Stimulated activated CD4-positive, alpha-beta T cell treated with anti-CD3 and anti-CD28 coated beads, Interleukin-12 subunit alpha, Interleukin-12 subunit beta, amount 100 ng/mL, for 4 hours (primary cell): ENCODE measurements at places on chromosomes 6 and 20.
A peak's percentile ranks its signal among the peaks of the same experiment; 100 is the strongest.

DNA sequence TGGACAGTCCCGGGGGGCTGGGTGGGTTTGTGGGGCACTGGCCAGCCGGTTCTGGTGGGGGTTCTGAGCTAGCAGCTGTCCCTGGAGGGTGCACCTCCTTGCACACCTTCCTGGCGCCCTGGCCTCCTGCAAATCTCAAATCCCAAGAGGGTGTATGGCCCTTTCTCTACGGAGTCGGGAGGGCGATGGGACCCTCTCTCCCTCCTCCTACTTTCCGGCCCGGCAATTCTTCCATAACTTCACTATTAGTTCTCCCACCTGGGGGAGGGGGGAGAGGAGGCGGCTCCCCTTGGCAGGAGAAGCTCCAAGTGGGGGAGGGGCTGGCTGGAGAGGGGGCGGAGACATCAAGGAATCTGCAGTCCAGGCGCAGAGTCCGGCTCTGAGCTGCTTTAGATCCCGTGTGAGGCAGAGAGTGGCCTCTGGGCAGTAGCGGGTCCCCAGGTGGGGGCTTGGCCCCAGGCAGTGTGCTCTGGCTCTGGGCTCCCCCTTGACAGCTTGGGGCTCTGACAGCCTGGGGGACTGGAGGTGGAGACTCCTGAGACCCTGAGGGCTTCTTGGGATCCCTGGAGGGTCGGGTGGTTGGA is 1.4 kb upstream of the LAMA5 start:
- DNase-seq, result no peak

DNA sequence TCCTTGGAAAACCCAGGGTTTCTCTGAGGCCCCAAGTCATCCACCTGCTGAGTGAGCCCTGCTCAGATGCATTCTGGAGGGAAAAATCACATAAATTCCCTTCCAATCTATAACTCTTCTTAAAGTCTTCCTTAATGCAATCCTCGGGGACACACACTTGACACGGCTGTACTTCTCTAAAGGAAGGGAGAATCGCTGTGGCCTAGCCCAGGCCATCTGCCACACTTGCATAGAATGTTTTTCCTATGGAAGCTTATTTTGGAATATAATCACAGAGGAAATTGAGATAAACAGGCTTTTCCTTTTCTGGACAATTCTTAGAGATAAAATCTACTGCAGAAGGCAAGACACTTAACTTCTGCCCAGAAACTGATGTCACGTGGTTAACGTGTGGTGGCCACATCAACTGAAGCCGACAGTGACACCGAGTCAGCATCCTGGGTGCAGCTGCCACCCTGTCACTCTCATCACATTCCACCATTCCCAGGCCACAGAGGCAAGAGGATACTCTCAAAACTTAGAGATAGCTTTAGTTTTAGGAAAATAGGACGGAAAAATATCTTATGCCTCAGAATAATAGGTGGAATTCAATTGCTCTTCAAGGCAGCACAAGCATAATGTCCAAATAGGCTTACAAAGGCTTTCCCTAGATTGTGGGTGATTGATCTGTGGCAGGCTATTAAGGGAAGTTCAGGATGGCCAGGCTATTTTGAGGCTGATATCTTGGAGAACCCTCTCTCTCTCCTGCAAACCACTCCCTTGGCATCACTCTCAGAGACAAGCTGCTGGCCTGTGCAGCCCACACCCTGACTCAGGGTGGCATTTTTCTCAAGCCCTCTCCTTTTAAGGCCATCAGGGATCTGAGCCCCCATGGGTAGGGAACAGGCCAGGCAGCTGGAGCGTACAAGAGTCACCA is 29.6 kb downstream of the PSMB1 start:
- DNase-seq, result no peak

GRCh38 chr6:129653746-129654145 is 56.2 kb downstream of the ARHGAP18 start:
- no peak for DNase-seq

GRCh38 chr6:20038410-20039204 is 173.7 kb downstream of the MBOAT1 start:
- no peak for DNase-seq

- no peak for DNase-seq
These were observed 193.3 kb upstream of the SSTR4 start for GRCh38 chr20:22841846-22842245.

GRCh38 chr6:104126315-104127005 is 733.3 kb downstream of the HACE1 start:
- DNase-seq, result no peak

- DNase-seq, result no peak
These were observed 103.8 kb upstream of the PLCB4 start for GRCh38 chr20:8964959-8965562.

- DNase-seq, result no peak
These were observed 386.9 kb downstream of the CDH4 start for GRCh38 chr20:61638802-61639585.

DNA sequence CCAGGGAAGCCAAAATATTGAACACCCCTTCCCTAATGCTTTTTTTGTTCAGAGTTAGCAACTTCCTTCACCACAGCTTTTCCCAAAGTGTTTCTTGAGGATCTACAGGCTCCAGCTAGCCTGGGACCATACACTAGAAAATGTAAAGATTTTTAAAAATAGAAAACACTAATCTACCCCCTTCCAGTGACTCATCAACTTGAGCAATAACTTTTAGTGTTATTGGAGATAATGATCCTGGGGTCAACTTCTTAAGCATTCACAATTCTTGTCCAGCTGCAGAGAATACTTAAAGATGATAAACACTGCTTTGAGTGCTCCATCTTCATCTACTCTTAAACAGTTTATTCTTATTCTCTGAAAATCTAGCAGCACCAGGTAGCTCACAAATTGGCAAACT is 131.6 kb downstream of the COL9A1 start:
- DNase-seq, result no peak

DNA sequence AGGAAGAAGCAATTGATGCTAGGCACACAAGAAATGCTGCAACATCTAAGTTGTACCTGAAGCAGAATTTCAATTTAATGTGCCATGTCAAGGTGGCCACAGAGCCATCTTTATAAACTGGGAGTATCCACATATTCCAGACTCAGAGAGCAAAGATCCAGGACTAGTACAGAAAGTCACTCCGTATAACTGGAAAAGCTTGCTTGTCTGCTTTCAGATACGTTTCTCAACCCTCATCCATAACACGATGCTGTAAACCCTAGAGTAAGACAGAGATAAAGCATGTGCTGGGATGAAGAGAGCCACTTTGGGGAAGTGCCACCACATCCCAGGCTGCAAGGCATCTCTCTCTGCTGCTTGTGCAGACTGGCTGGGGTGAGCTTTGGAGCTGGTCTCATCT is 134.7 kb downstream of the PACRG start:
- DNase-seq, result no peak

GRCh38 chr6:83893024-83893423 is 33.5 kb downstream of the CYB5R4 start:
- DNase-seq, result no peak

- no peak for DNase-seq
These were observed 1454.4 kb downstream of the HACE1 start for GRCh38 chr6:103405321-103405720.

DNA sequence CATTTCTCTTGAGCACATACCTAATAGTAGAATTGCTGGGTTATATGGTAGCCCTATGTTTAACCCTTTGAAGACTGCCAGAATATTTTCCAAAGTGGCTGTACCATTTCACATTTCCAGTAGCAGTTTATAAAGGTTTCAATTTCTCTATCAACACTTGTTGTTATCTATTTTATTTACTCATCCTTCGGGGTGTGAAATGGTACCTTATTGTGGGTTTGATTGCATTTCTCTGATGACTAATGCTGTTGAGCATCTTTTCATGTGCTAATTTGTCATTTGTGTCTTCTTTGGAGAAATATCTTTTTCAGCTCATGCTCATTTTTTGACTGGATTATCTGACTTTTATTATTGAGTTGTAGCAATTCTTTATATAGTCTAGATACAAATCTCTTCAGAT is 5.4 kb downstream of the ENPP4 start:
- no peak for DNase-seq

DNA sequence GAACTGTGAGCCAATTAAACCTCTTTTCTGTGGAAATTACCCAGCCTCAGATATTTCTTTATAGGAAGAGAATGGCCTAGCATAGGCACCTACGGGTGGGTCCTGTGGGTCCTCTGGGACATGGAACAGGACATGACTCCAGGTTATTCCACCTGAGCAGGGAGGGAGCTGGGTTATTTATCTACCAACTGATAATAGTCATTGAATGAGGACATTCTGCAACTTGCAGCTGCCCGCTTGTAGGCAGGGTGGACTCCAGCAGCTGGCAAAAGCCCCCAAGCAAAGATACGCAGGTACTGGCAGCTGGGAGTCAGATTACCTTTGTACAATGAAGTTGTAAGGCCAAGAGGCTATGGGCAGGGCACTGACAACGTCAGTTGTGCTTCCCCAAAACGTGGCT is 1.4 kb upstream of the BANF2 start:
- DNase-seq, result no peak

- DNase-seq, result no peak
These were observed 254.9 kb downstream of the TAF4 start for GRCh38 chr20:61810738-61811135.

- no peak for DNase-seq
These were observed 492.5 kb upstream of the FLRT3 start for GRCh38 chr20:14829906-14830305.

DNA sequence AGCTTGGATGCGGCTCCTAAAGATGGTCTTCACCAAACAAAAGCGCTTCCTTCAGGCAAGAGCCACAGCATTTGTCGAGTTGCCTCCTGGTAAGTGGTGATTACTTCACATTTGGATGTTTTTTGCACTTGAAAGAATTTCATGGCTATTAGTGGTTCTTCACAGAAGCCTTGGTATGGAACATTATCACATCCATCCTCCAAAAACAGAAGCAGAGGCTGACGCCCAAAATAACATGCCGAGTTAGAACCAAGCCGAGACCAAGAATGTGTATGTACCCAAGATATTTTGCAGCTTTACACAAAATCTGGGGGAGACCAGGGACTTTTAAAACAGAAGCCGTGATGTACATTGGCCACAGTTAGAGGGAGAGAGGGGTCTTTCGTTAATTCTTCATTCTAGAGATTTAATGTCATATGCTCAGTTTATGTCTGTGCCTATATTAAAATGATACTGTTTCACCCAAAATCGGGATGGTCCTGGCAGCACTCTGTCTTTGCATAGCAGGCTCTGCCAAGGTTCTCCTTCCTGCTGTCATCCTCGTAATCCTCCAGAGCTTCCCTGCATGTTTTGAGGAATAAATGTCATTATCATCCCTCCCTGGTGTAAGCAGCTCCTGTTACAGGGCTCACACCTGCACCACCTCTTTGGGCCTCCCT is 109.3 kb downstream of the TMEM242 start:
- no peak for DNase-seq

DNA sequence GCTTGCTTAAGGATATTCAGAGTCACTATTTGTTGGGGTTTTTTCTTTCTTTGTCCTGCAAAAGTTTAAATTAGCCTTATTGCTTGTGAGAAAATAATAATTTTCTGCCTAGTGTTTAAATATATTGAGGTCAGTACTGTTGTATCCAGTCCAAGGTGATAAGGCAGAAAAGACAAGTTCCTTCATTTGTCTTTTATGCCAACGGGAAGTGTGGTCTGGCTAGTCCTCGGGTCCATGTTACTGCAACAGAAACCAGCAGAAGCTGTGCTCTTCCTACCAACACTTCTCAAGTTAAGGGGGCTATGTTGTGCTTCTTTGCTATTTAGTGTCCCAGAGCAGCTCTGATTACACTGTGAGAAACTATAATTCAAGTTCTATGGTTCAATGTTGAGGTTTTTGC is 301.1 kb downstream of the TBC1D7 start:
- DNase-seq, result no peak

- DNase-seq, result no peak
These were observed 22.1 kb downstream of the DEK start for GRCh38 chr6:18242062-18242851.

DNA sequence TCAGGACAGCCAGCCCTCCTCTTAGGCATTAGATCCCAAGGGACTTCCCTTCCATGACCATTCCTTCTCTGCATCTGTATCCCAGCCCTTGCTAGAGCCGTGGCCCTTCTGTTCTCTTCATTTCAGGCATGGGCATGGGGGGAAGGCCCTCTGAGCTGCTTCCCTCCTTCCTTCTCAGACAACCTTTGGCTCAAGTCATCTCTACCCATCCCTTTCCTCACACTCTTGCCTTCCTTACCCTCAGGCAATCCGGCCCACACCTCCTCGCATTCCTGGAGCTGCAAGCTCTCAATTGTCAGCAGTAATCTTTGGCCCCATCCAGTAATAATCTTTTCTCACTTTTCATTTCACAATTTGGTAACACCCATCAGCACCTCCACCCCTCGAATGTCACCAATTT is 426.9 kb upstream of the JARID2 start:
- DNase-seq, result no peak

DNA sequence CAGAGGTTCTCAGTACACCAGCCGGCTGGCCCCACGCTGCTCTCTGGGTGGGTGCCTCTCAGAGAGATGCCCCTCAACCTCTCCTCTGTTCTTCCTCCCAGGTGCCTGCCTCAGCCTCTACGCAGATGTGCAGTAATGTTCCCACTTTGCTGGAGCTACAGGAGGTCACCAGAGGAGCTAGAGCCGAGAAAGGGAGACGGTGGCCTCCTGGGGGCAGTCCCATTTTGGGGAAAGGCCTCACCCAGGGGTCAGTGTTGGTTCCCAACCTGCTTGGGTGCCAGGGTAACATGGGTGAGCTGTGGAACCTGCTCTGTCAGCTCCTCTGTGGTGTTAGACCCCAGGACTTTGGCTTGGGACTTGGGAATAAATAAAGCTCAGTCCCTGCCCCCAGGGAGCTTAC is 145.3 kb upstream of the MLN start:
- DNase-seq, result no peak

DNA sequence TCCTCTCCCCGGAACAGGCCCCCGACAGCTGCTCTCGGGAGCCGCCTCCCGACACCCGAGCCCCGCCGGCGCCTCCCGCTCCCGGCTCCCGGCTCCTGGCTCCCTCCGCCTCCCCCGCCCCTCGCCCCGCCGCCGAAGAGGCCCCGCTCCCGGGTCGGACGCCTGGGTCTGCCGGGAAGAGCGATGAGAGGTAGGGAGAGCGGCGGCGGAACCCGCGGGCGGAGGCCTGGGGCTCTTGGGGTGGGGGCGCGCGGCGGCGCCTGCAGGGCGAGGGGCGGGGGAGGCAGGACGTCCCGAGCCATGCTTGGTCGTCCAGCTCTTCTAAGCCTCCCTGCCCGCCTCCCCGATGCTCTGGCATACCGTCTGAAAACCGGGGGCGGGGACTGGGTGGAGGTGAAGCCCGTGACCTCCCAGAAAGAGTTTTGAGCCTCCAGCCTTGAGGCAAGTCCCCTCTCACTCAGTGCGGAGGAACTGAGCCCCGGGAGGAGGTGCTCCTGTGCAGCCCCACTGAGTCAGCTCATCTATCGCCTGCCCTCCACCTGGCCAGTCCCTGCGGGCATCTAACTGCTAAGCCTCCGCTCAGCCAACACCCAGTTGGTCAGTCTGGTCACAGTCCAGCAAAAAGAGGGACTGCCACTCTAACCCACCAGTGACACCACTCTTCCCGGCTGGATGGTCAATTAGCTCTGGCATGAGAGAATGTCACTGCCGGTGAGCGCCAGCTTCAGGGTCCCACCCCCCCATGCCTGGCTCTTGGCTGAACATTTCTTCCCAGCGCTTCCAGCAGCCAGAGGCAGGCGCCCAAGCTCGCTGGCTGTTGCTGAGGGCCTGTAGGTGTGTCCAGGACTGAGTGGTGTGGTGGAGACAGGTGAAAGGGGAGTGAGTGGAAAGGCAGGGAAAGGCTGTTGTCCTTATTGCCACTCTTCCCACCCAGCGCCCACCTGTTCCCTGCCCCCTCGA is 482 bp downstream of the DDR1 start:
- DNase-seq, result peak; percentile 41

- no peak for DNase-seq
These were observed 51.6 kb downstream of the MBOAT1 start for GRCh38 chr6:20160541-20161283.
